ENCODE measurements at places on chromosomes 5 and 9.

DNA sequence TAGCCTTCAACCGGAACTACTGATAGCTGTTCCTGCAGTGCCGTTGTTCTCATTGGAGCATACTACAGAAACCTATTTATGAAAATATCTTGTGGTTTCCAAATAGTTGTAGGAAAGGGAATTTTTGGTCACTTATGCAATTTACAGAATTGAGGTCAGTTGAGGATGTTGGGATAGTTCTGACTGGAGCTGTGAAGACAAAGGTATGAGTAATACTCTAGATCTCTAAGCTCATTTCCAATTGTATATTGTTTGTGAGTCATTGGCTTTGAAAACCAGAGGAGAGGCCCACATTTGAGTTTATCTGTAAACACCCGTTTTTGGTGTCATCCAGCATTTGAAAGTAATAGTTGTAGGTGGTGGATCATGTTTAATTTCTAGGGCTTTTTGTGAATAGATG is 561.3 kb upstream of the WWC1 start:
- no peak for DNase-seq

DNA sequence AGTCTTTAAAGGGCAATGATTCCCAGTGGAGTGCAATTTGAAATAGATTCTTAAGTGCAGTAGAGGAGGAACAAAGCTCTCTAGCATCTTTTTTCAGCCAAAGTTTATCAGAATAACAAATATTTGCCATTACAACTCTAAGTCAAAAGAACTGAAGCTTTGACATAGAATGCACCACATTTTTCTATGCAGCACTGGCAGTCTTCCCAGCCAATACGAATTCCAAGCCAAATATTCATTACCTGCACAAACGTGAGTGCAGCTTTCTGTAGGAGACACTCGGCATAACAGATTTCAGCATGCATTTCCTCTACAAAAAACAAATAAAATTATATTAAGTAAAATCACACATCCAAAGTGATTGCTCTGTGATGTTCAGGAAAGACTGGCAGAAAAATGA is 103.4 kb downstream of the TTC39B start:
- no peak for DNase-seq

- DNase-seq, result no peak
Measured at GRCh38 chr9:4706971-4707622, 27.7 kb downstream of the CDC37L1 start.

DNA sequence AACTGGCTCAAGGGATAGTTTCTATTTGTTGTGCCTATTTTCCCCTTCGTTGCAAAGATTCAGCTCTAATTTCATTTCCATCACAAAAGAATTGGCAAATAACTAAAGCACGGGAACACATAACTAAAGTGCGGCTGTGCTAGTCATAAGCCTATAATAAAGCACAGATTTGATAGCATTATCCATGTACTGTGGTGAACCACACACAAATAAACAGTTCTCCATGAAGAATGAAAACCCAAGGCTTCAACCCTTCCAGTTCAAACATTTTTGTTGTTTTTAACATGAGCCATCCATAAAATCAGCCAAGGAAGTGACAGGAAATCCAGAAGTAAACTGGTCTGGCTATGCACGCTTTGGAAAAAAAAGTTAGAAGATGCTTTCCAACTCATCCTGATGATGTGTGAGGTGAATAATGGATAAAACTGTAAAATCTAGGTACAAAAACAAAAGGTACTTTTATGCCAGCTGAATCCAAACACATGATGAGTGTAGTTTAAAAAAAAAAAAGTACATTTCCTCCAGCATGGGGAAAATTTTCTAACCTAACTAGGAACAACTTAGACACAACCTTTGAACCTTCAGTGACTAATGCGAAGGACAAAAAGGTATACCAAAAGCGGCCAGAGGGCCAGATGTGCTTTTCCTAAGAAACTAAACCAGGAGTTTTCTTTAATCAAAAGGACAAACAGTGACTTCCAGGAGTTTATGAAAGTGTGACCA is 10.2 kb downstream of the ZNF608 start:
- DNase-seq, result no peak

DNA sequence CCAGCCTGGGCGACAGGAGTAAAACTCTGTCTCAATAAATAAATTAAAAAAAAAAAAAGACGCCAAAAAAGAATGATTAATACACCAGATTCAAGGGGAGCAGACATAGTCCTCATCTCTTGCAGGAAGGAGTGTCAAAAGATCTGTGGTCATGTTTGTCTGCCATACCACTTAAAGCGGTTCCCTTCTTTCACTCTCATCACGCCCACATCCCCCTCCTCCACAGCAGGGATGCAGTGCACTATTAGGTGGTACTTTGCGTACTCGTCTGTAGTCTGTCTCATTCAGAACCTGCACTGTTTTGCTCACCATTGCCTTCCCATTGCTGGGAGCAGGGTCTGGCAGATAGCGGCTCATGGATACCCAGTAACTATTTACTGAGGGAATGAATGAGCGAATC is 11.2 kb downstream of the CDHR2 start:
- DNase-seq, result no peak

- DNase-seq, result no peak
Measured at GRCh38 chr5:139600336-139600949, 39.3 kb downstream of the UBE2D2 start.

DNA sequence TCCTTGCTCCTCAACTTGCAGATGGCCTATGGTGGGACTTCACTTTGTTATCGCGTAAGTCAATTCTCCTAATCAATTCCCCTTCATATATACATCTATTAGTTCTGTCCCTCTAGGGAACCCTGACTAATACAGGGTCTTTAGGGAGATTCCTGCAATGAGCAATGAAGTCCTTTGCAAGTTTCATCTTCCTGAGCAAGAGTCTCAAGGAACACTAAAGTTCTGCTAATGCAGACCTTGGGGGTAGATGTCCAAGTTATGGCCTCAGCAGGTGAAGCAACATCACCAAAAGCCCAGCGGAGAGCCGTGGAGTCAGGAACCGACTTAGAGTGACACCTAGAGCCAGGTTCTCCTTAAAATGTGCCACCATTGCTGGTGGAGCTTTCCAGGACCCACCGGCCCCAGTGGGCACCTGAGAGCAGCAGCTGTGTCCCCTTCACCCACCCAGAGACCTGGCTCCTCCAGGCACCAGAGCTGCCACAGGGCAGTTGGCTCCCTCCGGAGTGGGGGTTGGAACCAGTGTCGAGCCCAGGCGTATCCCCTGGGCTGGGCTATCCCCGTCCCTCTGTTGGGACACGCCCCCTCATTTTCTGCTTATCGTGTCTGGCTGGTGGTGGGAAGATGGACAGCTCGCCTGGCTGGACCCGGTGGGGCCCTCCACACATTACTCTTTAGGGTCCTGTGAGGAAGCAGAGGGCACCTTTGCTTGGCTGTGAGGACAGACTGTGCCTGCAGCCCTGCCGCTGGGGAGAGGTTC is 10.9 kb upstream of the FCN1 start:
- DNase-seq, result no peak

DNA sequence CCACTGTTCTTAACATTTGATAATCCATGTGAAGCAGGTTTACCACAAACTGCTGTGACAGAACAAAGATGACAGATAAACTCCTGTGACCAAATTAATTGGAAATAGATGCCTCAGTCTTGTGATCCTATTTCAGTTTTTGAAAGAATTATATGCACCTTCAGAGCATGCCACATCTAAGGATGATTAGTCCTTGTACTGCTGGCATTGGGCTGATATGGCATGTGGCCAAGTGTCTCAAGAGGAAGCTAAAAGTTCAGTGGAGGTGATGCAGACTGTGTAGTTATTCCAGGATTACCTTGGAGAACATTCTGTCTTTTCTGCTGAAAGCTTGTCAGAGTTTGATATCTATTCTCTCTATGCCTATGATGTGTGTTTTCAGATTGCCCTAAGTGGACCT is 314.4 kb upstream of the EFNA5 start:
- DNase-seq, result no peak

- no peak for DNase-seq
Measured at GRCh38 chr5:131276072-131276471, 12.2 kb downstream of the CDC42SE2 start.

DNA sequence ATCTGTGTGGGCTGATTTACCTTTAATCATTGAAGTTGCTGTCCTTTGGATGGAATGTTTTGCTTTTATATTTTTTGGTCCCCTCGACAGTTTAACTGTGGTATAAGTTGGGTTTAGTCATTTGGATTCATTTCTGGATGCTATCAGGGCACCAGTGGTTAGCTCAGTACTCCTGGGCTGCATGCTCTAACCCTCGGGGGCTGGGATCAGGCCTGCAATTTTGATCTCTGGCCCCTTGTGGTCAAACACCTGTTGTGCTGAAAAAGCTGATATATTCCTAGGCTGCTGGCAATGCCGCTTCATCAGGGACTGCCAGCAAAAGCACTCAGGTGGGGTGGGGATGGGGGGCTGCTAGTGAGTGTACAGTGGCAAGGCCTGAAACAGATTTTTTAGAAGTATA is 440.4 kb upstream of the RIOK2 start:
- no peak for DNase-seq

DNA sequence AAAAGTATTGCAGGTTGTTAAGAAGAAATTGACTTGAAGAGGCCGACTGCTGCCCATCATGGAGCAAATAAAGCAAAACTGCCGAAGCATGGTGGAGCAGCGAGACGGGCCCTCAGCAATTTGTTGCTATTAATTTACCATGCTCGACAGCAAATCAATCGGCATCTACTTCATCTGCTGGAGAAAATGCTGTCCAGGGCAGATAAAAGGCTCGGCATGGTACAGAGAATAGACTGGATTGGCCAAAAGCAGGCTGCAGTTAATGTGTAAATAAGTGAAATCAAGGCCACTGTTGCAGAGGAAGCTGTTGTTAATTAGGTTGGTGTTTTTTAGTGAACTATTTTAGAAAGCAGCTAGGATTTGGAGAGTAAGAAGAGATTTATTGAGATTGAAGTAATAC is 8.3 kb downstream of the TLE4 start:
- DNase-seq, result no peak

DNA sequence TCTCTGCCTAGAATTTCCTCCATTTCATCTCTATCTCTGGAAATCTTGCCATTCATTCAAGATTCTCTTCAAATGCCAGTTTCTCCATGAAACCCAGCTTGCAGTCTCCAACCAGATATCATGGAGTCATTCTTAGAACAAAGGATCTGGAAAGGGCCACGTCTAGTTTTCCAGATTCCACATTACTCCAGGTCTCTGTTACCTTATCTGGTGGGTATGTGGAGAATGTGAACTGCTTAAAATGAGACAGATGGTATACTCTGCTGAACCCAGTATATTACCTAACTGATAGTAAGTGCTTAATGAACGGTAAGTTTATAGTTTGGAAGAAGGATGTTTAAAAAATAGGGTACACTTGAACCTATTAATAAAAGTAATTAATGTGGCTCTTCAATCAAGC is 52.3 kb upstream of the ZSWIM6 start:
- no peak for DNase-seq

GRCh38 chr5:178555005-178555404 is 35.2 kb downstream of the COL23A1 start:
- DNase-seq, result no peak

DNA sequence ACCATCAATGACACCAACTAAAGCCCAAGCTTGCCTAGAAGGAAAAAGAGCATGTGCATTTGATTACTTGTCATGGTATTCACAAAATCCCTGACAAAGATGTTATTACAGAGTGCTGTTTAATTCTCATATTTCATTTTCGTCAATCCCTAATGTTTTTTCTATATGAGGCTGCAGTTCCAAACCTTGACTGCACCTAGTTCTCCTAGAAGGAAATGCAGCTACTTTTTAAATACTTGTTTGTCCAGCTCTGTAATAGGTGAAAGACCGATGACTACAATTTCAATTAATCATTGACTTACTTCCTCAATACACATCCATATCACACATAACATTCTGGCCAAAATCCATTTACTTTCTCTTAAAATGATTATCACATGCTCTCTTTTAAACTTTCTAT is 28.1 kb downstream of the CEMIP2 start:
- DNase-seq, result no peak

DNA sequence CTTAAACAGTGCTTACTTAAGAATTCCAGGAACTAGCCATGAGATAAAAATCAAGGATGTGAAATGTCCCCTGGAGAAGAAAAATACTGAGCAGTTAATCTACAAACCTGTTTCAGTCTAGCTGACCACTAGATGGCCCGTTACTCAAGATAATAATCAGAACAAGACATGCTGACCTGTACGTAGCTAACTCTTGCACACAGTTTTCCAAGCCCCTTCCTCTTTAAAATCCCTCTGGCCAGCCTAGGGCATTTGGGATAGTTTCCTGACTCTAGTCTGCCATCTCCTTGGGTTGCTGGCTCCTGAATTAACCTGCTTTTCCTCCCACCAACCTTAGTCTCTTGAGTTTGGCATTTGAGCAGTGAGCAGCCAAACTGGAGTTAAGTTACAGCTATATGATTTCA is 59.2 kb upstream of the TRAF1 start:
- DNase-seq, result no peak

Data from activated naive CD4-positive, alpha-beta T cell (primary cell).